ENCODE measurements at places on chromosomes 4 and X.

DNA sequence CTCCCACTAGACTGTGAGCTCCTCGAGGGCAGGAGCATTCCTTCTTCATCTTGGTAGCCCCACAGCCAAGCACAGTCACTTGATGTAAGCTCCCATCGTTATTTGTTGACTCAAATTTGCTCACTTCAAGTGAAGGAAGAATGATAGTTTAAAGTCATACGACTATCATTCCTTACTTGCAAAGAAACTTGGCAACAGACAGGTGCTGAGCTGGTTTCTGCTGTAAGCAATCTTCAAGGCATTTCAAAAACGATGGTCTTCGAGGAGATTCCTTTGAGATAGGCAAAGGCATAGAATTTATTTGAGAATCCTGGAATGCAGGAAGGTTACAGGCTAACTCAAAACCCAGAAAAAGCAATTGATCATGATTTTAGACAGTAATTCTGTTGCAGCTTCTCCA lies 64.8 kb downstream of the QDPR start:
- no peak for DNase-seq

DNA sequence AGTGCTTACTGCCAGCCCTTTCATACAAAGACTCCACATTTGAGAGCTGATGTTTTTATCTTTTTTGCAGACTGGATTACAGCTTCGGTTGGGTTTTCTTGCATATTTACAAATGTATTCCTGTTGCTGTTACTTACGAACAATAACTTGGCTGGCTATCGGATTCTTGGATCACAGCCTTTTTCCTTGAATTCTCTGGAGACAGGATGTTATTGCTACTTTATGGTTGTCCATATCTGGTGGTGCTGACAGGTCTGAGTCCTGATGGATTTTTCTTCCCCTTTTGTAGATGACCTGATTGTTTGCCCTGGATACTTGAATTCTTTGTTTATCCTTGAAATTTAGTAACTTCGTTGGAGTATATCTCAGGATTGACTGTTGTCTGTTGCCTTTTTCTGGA lies 77.7 kb downstream of the PDK3 start:
- no peak for DNase-seq

DNA sequence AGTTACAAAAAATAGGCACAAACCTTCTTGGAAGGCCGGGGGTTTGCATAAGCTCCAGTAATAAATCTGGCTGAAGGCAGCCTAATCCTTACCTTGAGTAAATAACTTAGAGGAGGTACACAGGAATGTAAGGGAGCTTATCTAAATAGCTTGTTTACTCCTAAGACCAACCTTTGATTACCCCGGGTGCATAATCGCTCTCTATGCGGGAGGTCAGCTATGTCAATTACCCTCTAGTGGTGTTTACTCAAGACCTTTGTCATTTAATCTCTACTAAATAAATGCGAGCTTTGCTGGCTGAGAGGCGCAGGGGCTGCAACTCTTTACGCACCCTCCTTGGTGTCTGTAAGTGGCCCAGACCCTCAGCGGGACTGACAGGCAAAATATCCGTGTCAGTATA lies 50.2 kb upstream of the MAP9 start:
- DNase-seq, result no peak

DNA sequence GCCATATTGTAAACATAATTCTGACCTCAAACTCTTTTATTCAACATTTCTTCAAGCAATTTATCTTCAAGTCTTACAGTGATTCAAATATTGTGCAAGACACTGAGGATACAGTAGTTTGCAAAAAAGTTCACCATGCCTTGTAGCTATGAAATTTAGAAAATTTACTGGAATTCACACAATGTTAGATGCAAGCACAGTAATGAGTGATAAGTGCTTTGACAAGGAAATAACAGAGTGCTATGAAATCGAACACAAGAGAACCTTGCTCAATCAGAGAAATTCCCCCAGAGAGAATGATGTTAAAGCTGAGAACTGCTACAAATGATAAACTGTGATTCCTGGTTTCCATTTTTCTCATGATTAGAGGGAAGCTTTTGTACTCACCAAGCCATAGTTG lies 952.9 kb downstream of the FAT4 start:
- no peak for DNase-seq

DNA sequence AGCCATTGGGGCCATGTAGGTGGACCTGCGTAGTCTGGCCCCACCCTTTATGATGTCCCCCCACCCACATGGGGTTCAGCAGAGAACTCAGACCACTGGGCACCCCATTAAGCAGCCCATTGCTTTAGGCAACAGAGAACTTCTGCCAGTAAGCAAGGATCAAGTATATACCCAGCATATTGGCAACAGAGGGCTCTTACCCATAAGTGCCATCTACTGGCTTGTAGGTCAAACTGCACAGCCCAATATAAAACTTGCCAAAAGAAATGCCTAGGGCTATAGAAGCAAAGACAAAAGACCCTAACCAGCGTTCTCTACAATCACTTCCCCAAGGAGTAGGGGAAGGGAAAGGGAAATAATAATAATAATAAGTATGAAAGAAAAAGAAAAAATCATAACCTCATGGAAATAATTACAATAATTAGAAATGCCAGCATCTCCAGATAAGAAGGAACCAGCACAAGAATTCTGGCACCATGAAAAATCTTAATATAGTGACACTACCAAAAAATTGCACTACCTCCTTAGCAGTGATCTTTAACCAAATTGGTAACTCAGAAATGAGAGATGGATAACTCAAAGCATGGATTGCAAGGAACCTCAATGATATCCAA lies 1090.7 kb downstream of the FAT4 start:
- no peak for DNase-seq

GRCh38 chrX:41602816-41603345 lies 85.9 kb upstream of the GPR34 start:
- DNase-seq, result no peak

GRCh38 chr4:175421506-175421905 lies 390.6 kb downstream of the GPM6A start:
- DNase-seq, result no peak

All from stimulated activated CD4-positive, alpha-beta T cell treated with anti-CD3 and anti-CD28 coated beads, Interleukin-2, amount 100 ng/mL, for 48 hours (primary cell).